CD4-positive, alpha-beta T cell treated with Interleukin-2 at 100 ng/mL for 4 hours (primary cell): ENCODE measurements at places on chromosomes 3 and 15.
A peak's percentile ranks its signal among the peaks of the same experiment; 100 is the strongest.

DNA sequence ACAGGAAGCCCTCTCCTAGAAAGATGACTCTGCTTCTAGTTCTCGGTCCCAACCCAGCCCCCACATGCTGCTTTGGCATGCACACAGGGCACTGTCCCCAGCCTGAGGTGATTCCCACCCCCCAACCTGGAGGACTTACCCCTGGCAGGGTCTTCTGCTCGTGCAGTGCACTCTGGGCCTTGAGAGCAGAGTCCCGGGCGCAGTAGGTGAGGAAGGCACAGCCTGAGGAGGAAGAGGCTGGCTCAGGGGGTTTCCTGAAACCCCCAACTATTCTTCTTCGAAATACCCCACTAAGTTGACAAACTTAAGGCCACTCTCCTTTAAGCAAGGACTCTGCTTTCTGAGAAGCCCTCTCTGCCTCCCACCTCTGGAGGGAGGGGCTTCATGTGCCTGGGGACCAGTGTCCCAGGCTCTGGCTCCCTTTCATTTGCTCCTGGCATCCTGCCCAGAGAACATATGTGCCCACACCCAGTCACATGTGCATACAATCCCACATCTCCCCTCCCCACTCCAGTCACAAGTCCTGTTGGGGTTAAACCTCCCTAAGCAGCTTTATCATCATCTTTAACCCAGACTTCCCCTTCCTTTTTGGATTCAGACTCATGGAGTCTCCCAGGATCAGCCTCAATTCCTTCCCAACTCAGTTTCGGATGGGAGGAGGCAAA is 4.1 kb downstream of the CELF6 start:
- DNase-seq: no peak

DNA sequence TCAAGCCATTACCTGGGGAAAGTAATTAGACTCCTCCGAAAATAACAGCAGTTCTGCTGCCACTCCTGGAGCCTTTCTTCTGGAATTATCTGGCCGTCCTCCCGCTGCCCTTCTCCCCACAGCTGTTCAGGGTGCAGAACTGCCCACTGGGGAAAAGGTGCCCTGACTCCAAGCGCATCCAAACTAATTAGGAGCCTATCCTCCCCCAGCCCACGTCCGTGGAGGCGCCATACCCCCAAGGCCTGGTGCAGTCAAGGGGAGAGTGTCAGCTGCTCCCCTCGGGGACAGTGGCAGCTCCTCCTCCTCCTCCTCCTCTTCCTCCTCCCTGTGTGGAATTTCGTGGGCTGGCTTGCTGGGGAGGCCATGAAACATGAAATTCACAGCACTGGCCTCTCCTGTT is 177.2 kb downstream of the XXYLT1 start:
- no peak for DNase-seq

DNA sequence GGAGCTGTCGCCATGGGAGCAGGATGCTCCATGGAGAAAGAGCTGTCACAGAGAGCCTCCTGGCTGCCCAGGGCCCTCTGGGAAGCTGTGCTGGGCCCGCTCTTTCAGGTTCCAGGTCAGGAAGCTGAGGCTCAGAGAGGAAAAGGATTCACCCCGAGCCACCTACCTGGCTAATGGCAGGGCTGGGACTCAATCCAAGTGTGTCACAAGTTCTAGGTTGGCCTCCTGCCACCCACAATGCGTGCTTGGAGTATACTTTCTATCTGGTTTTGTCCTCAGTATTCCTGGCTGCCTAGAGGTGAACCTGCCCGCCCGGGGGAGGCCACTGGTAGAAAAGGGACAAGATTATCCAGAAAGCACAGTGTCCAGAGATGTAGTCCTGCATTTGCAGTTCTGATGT is 23.6 kb downstream of the FAH start:
- no peak for DNase-seq

DNA sequence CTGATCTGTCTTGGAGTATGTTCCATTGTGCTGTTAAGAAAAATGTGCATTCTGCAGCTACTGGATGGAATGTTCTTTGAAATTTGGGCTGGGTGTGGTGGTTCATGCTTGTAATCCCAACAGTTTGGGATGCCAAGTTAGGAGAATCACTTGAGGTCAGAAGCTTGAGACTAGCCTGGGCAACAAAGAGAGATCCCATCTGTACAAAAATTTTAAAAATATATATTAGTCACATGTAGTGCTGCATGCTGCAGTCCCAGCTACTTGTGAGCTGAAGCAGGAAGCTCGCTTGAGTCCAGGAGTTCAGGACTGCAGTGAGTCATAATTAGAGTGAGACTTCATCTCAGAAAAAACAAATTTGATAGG is 62.8 kb upstream of the PLSCR4 start:
- DNase-seq: no peak

DNA sequence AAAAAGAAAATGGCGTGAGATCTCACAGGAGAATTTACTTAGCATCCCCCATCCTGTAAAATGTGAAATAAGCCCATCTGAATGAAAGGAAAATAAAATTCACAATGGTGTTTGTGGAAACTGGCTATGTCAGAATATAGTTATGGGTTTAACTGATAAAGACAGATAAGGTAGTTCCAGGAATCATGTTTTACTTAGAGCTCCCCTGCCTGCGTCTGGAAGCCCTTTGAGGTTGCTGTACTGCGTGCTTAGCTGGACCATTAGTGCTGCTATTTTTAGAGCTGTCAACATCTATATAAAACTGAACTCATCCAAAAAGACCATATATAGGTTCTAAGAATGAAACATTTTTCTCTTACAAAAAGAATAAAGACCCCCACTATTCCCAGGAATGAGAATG is 130.8 kb downstream of the LSAMP start:
- no peak for DNase-seq

- DNase-seq: peak; percentile 35
Measured at GRCh38 chr3:56858331-56858730, 56.6 kb upstream of the ARHGEF3 start.
